Mammary epithelial cell (primary cell): ENCODE measurements at places on chromosomes 2 and 18. TPM values are rescaled to one million over a fixed set of nuclear protein-coding genes. Genes with fewer than 3 reads are reported as not detected.

The DNPEP gene
- total RNA-seq: 49.5 and 90.9 TPM in 2 replicates

The FRZB gene
- total RNA-seq: 0.09 TPM in 1 of 2 replicates, not detected in the other

The EMX1 gene
- total RNA-seq: not detected in 2 replicates

The POTEI gene
- not detected in 2 replicates for total RNA-seq

The DOCK10 gene
- total RNA-seq: 0.50 TPM

The STK17B gene
- 5.7 TPM for total RNA-seq

The NOP58 gene
- total RNA-seq: 50.3 TPM

The RGPD4 gene
- total RNA-seq: under 0.01 TPM

The PCARE gene
- not detected in 2 replicates for total RNA-seq

The DNER gene
- 0.13 and 0.42 TPM in 2 replicates for total RNA-seq

The NFU1 gene
- total RNA-seq: 33.0 and 39.3 TPM in 2 replicates

The ALK gene
- total RNA-seq: not detected in 2 replicates

The COA5 gene
- total RNA-seq: 20.5 and 26.8 TPM in 2 replicates

The MARCO gene
- total RNA-seq: not detected in 2 replicates

The RBBP8 gene
- 130 and 165 TPM in 2 replicates for total RNA-seq

The EDAR gene
- 2.2 TPM for total RNA-seq

The YWHAQ gene
- total RNA-seq: 392 and 442 TPM in 2 replicates

The NYAP2 gene
- total RNA-seq: not detected

The SNORC gene
- 4.3 and 7.0 TPM in 2 replicates for total RNA-seq

The FBLN7 gene
- total RNA-seq: 0.13 and 0.21 TPM in 2 replicates

The PAIP2B gene
- total RNA-seq: 1.7 and 2.1 TPM in 2 replicates

The MC2R gene
- not detected in 2 replicates for total RNA-seq

The SLC25A52 gene
- 0.17 TPM for total RNA-seq

The LGALSL gene
- total RNA-seq: 11.8 TPM

The NLRC4 gene
- total RNA-seq: not detected in 2 replicates

The EMILIN1 gene
- total RNA-seq: 0.80 TPM in 1 of 2 replicates, not detected in the other

The GCKR gene
- total RNA-seq: 0.47 and 0.75 TPM in 2 replicates

The LRRC30 gene
- not detected in 2 replicates for total RNA-seq

The LDAH gene
- 7.2 and 9.1 TPM in 2 replicates for total RNA-seq

The COMMD1 gene
- total RNA-seq: 41.0 TPM

The ZSWIM2 gene
- not detected in 2 replicates for total RNA-seq

The AKAIN1 gene
- total RNA-seq: not detected in 2 replicates

The EFR3B gene
- 0.05 TPM in 1 of 2 replicates, not detected in the other for total RNA-seq

The STAM2 gene
- 27.3 TPM for total RNA-seq

The GAREM1 gene
- 7.1 and 9.0 TPM in 2 replicates for total RNA-seq

The KCNS3 gene
- 8.0 TPM for total RNA-seq

The UBE2F gene
- total RNA-seq: 41.5 TPM

The CRYBA2 gene
- not detected for total RNA-seq

The FBXO41 gene
- 7.1 and 8.9 TPM in 2 replicates for total RNA-seq

The ANXA4 gene
- total RNA-seq: 147 and 167 TPM in 2 replicates

The SCG2 gene
- total RNA-seq: not detected in 2 replicates

The NPPC gene
- not detected in 2 replicates for total RNA-seq

The PIAS2 gene
- 25.6 and 30.1 TPM in 2 replicates for total RNA-seq

The PSMA8 gene
- total RNA-seq: not detected in 2 replicates

The ZNF804A gene
- not detected in 2 replicates for total RNA-seq

The KLHL41 gene
- 0.17 TPM for total RNA-seq

The PCGF1 gene
- 35.4 and 43.2 TPM in 2 replicates for total RNA-seq

The C2orf80 gene
- total RNA-seq: not detected in 2 replicates
